ENCODE measurements at places on chromosomes 6 and 20.

DNA sequence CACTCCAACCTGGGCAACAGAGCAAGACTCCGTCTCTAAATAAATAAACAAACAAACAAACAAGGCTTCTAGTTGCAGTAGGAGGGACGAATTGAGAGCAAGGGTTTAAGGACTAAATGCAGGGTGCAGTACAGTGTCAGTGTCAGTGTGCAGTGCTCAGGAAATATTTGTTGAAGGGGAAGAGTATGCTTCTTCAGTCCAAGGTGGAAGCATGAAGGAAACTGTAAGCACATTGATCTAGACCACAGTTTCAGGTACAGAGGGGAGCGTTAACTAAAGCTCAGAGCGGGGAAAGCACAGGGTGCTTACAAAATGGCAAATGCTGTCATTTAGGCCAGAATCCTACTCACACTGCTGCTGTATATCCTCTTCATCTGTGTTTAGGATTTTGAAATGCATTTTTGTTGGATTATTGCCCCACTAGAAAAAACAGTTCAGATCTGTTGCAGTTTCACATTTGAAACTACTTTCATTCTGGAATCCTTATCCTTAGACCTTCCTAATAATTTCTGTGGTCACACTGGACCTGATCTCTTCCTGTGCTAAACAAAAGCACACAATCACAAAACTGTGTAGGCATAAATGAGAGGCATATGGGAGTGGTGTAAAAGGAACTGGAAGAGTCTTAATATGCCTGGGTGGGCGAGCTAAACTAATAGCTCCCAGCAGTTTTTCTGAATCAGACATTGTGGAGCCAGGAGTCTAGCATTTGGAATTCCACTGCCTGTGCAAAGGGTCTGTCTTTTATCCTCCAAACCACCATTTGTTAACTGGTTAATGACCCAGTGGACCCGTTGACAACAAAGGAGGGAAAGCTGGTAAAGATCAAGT, 41.4 kb downstream of the CBFA2T2 start:
- DNase-seq: no peak

- DNase-seq: no peak
These were observed 105.6 kb downstream of the ZDHHC14 start for GRCh38 chr6:157486572-157486971.

DNA sequence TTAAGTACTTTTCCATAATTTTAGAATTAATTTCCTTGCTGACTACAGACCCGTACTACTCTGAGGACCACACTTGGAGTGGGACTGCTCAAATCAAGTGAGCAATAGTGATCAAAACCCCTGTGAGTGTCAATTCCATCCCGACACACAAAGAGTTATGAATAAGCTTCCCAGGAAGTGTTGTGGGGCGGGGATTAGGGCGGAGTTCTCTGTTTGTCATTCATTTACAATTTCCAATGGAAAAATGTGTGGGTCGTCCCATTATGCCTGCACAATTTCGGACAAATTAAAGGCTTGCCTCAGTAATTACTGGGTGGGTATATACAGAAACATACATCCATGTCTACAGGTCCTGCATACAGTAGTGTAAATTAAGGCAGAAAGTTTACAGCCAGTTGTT, 84.2 kb downstream of the ISM1 start:
- DNase-seq: no peak

DNA sequence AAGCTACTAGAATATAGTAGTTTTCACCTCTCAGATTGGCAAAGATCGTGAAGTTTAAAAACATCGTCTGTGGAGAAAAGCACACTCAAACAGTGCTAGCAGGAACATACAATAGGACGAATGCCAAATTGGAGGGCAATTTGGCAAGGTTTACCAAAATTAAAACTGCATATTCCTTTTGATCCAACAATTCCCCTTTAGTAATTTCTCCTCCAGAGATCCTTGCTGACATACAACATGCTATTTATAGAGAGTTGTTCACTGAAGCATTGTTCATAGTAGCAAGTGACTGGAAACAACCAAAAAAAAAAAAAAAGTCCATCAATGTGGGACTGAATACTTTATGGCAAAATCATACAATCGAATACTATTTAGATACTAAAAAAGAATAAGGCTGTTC, 202.2 kb downstream of the ATXN1 start:
- no peak for DNase-seq

DNA sequence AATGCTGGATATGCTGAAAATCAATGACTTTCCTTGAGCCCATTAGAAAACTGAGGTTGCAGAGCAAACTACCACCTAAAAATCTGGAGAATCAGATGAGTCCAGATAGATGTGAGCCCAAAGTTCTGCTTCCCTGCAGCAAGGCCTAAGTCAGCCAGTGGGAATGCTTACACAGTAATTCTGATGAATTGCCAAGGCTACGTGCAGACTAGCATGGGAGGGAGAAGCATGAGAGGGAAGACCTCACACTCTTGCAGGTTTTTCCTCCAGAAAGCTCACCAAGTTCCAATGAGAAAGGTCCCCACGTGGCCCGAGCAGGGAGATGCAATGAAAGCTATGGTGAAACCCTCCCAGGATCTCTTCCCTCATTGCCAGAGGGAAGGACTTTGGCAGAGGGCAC, 104.8 kb upstream of the SIRPA start:
- no peak for DNase-seq

DNA sequence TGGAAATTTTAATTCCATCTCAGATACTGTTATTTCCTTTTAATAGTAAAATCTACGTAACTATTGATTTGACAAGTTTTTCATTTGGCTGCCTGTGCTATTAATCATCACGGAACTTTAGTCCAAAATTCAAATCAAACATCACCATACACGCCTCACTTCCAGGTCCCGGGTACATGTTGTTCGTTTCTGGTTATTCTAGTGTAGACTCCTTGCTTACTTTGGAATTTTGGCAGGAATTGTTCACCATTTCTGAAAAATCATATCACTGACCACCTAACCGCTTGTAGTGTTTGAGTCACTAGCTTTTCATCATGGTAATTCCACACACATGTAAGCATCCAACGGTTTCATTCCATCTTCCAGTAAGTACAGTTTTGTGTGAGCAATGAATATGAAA, 98.0 kb upstream of the NHSL1 start:
- no peak for DNase-seq

GRCh38 chr6:1614448-1615150, 4.9 kb downstream of the FOXC1 start:
- DNase-seq: peak; percentile 54

GRCh38 chr20:31863296-31864085, 6.8 kb downstream of the DUSP15 start:
- peak; percentile 15 for DNase-seq

DNA sequence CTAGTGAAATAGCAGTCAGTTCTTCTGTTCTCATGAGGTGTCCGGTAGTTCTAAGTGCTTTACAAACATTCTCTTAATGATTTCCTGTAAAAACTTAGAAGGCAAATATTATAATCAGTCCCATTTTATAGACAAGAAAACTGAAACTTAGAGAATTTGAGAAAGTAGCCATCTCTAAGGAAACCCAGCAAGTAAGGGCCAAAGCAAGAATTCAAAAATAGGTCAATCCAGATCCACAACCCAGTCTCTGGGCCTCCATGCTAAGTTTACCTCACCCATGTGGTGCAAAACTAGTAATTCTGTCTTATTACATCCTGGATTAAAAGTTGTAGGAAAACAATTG, 27.6 kb upstream of the ASXL1 start:
- no peak for DNase-seq

DNA sequence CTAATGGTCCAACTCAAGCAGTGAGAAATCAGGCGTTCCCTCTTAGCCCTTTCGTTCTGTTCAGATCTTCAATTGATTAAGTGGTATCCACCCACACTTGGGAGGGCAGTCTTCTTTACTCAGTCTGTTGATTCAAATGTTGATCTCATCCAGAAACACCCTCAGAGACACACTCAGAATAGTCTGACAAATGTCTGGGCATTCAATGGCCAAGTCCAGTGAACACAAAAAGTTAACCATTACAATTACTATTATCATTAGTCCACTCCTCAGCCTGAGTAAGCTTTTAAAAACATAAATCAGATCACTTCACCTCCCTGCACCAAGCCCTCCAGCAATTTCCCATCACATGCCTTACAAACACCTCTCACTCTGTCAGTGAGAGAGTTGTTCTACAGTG, 423.2 kb downstream of the RFPL4B start:
- DNase-seq: no peak

GRCh38 chr20:24676353-24676977, 207.0 kb downstream of the SYNDIG1 start:
- DNase-seq: peak; percentile 7

DNA sequence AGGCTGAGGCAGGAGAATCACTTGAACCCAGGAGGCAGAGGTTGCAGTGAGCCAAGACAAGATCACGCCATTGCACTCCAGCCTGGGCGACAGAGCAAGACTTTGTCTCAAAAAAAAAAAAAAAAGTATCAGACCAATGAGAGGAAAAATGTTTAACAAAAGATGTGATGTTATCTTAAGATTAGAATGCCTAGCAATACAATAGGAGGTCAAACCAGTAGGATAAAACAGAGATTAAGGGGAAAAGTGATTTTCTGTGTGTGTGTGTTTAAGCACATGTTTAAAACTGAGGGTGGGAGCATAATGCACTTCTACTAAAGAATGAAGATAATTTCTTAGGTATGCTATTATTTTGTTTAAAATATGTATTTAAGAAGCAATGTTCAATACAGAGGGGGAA, 17.9 kb downstream of the COL19A1 start:
- no peak for DNase-seq

DNA sequence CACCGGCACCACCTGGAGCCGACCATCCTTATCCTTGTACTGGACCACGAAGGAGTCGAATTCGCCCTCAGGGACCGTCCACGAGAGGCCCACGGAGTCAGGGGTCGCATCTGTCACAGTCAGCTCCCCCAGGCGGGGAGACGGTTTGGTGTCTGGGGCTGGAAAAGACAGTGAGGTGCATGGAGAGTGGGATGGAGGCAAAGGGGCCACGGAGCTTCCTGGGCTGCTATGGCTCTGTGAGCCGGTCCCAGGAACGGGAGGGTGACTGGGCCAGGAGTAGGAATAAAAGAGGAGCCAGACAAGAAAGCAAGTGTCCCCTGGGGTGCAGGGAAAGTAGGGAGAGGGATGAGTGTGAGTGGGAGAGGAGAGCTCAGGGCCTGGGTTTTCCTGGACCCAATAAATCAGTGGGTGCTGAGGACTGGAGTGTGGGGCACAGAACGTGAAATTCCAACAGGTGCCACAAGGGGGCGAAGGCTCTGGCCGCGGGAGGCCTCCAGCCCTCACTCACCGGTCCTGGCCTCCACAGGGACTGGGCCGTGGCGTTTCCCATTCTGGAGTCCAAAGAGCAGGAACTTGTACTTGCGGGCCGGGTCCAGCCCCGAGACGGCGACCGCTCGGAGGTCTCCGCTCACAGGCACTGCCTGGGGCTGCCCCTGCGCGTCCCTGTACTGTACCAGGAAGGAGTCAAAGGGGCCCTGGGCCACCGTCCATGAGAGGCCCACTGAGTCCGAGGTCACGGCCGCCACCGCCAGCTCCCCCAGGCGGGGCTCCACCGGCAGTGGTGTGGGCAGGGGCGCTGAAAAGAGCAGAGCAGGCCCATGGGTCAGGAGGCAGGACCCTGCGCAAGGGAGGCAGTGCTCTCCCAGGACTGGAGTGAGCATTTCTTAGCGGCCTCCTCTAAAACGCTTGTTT, 9.9 kb downstream of the CYP21A2 start:
- peak; percentile 80 for DNase-seq

DNA sequence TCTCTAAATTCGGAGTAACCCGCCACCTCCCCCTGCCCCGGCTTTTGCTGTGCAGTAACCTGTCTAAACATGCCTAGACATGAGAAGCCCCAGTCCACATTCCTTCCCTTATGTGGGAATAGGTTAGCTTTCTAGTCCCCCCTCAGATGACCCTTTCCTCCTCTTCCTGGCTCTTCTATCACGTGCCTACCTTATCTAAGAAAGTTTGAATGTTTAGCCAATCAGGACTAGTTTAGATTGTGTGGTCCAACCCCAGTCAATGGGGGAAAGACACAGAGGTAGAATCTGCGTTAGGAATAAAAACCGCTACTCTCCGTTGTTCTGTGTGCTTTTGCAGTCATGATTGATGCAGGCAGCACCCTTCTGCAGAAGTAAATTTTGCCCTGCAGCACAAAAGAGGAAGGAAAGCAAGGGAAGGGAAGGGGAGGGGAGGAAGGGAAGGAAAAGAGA, 69.0 kb upstream of the CD93 start:
- no peak for DNase-seq

DNA sequence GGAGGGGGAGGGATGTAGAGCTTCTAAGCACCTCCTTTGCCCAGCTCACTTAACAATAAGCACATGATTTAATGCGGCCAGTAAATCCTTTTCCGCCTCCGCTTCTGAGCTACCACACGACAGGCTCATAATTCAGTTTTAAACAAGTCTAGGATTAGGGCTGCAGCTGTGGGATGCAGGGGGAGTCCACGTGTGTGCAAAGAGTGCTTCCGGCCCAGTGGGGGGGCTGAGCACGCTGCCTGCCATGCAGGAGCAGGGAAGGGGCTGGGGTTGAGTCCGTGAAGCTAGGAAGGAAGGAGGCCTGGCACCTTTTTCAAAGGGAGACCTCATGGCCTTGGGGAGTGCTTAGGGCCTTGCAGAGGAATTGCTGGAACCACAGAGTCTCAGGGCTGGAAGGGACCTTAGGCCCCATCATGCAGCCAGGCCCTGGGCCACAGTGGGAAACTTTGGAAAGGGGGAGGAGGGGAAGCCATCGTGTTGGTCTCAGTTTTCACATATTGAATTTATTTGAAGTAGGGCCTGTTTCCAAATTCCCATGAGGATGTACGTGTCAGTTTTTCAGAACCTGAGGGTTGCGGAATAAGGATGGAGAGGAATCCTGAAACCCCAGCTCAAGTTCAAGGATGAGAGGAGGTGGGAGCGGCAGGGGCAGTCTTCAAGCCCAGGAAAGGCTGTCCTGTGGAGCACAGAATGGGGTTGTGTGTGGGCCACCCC, 96.1 kb downstream of the VEGFA start:
- no peak for DNase-seq

- no peak for DNase-seq
These were observed 296.1 kb downstream of the TENT5A start for GRCh38 chr6:81456416-81456815.

DNA sequence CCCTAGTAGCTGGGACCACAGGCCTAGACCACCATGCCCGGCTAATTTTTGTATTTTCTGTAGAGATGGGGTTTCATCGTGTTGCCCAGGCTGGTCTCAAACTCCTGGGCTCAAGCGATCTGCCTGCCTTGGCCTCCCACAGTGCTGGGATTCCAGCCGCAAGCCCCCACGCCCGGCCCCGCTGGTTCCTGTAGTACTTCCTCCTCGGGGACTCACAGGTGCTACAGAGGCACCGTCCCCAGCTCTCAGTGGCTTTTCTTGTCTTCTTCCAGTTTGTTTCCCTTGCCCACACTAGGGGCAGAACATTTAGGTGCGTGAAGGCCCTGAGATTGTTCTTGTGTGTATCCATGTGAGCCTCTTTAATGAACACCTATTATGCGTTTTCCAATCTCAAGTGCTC, 773 bp upstream of the ZBP1 start:
- DNase-seq: no peak

GRCh38 chr6:47741807-47742206, 40.0 kb upstream of the OPN5 start:
- DNase-seq: no peak

All from glutamatergic neuron (in vitro differentiated cells).